ENCODE measurements at places on chromosomes 3 and 15.

- no peak for DNase-seq
These were observed 98.8 kb downstream of the XXYLT1 start for GRCh38 chr3:195172039-195172684.

DNA sequence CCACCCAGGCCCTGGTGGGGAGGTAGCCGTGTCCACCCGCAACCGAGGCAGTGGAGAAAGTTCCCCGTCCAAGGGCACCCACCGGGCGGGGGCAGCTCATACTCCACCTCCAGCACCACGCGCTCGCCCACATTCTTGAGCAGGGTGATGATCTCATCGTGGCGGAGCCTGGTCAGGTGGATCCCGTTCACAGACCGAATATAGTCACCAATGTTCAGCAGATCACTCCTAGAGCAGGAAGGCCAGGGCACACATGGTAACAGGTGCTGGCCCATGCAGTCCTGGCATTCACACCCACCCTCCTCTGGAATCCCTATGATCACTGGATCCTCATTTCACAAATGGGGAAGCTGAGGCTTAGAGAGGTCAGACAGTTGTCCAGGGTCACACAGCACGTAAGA, 15.8 kb downstream of the GRIP2 start:
- no peak for DNase-seq

- DNase-seq = no peak
These were observed 30.9 kb downstream of the PPCDC start for GRCh38 chr15:75054172-75054897.

GRCh38 chr15:51750792-51751696, at the start of gene TMOD2:
TSS of gene TMOD2 (plus strand) at chr15:51751597. CDS start at chr15:51766442, 14,845 bp downstream.
- no peak for DNase-seq

GRCh38 chr15:57509965-57510364, 81.7 kb upstream of the MYZAP start:
- DNase-seq = no peak

GRCh38 chr3:157436583-157437291, at the start of gene PTX3:
TSS of gene PTX3 (plus strand) at chr3:157436850. CDS start at chr3:157436934, 84 bp downstream.
- DNase-seq = peak; percentile 66

DNA sequence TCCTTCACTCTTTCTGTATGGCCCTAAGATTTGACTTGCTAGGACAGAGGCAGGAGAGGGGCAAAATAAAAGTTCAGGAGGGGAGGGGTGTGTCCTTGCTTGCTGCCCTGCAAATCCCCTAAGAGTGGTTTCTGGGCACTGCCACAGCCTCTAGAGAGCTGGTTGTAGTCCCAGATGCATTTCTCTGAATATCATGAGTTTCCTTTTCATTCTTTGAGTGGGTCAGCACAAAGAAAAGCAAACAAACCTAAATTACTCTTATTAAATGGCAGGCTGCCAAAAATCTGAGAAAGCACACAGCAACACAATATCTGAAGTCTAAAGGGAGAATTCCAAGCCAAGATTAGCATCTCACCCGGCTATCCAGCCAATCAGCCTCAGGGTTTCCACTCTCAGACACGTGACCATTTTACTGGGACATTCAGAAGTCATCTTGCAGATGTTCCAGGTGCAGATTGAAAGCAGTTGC, 919.3 kb downstream of the TUSC7 start:
- no peak for DNase-seq

GRCh38 chr3:72255791-72256559, 471.0 kb upstream of the PROK2 start:
- no peak for DNase-seq

DNA sequence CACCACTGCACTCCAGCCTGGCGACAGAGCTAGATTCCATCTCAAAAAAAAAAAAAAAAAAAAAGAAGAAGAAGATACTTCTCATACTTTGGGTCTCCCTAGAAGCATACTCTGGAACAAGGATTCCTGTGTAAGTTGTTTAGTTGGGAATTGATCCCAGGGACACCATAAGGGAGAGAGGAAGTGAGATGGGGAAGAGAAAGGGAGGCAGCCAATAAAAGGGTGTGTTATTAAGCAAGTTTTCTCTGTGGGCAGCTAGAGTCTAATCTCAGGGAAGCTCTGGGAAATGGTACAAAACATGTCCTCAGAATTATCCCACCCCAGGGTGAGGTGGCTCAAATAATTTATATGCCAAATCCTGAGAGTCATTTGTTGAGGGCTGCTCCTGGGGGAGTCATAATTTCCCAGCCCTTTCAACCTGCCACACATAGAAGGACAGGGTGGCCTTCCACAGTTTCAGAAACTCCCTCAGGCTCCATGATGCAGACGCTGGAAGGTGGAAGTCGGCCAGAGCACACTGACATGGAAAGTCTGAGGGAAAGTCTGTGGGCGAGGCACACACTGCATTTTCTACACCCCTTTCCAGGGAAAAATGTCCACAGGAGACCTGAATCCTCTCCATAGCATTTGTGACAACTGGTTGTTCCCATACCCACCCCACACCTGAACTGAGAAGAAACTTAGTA, 86.4 kb upstream of the SLC4A7 start:
- DNase-seq = no peak

- peak; percentile 65 for DNase-seq
These were observed 640 bp downstream of the MB21D2 start for GRCh38 chr3:192917028-192917403.

DNA sequence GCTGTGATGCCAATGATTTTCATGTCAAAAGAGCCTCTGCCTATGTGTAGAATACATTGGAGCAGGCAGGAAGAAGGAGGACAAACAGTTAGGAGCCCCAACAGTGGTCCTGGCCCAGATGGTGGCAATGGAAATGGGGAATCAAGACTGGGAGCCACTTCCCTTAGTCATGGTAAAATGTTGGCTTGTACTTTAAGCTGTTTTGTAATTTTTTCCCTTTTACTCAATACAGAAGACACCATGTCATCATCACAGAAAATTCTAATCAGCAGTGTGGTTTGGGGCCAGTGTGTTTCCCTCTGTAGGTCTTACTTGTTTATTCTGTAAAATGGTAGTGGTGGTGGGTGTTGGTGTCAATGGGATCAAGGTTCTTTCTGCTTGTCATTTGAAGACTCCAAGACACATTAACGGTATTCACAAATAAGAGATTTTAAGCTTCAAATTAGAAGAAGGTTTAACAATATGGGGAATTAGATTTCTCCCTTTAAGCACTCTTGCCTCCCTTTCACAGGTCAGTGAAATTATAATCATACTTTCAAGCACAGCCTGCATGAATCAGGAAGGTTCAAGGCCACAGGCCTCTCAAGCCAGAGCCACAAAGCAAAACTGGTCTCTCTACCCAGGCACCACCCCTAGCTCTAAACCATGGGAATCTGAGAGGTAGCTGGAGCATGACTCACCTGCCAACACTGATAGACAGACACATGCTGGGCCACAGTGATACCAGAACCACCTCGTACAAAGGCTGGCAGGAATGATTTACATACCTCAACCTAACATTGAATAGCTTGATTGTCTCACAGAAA, 24.9 kb downstream of the SIAH2 start:
- no peak for DNase-seq

- DNase-seq = no peak
These were observed 13.1 kb downstream of the TPRA1 start for GRCh38 chr3:127577448-127577847.

- DNase-seq = no peak
These were observed 240.1 kb downstream of the XXYLT1 start for GRCh38 chr3:195030791-195031321.

GRCh38 chr15:45429941-45430792, 51.8 kb upstream of the GATM start:
- DNase-seq = peak; percentile 20

DNA sequence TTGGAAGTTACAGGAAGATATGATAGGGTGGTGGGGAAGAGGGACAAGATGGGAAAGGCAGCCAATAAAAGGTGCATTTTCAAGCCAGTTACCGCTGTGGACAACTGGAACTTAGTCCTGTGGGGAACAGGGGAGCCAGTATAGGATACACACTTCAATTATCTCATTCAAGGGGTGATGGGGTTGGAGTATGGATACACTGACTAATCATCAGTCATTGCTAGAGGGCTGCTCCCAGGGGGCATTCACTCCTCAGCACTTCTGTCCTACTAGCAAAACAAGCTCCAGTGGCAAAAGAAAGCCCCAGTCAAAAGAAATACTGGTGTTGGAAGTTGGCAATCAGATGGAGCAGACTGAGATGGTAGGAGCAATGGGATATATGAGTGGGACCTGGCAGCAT, 183.4 kb upstream of the GADL1 start:
- DNase-seq = no peak

GRCh38 chr3:179179979-179180759, 32.0 kb downstream of the PIK3CA start:
- no peak for DNase-seq

GRCh38 chr15:96578393-96578792, 247.9 kb downstream of the NR2F2 start:
- no peak for DNase-seq

- DNase-seq = no peak
These were observed at the start of gene ZBED2 for GRCh38 chr3:111595232-111595631. TSS of gene ZBED2 (minus strand) at chr3:111595346. CDS start at chr3:111594201, 1,145 bp downstream.

- DNase-seq = no peak
These were observed 5.8 kb downstream of the RBMS3 start for GRCh38 chr3:29286478-29287240.

DNA sequence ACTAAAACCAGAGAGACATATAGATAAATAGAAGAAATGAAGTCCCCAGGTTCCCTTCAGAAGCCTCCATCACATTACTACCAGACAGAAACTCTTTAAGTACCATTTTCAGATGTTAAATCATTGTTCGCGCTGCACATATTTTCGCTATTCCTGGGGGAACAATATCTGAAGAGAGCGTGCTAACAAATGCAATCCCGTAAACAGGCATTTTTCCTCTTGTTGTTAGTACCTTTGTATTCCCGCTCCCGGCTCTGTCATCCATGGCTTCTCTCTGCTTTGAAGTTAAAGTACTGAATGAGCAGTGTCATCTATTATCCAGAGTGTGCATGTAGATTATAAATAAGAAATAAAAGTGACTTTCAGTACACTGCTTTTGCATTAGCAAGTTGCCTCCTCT, 412.3 kb downstream of the FOXP1 start:
- DNase-seq = no peak
